ENCODE measurements at places on chromosomes 2 and 18.

GRCh38 chr2:160482673-160483072 is 10.9 kb downstream of the RBMS1 start:
- no peak for DNase-seq

GRCh38 chr18:42882122-42882521 is 233.4 kb downstream of the RIT2 start:
- DNase-seq, result no peak

DNA sequence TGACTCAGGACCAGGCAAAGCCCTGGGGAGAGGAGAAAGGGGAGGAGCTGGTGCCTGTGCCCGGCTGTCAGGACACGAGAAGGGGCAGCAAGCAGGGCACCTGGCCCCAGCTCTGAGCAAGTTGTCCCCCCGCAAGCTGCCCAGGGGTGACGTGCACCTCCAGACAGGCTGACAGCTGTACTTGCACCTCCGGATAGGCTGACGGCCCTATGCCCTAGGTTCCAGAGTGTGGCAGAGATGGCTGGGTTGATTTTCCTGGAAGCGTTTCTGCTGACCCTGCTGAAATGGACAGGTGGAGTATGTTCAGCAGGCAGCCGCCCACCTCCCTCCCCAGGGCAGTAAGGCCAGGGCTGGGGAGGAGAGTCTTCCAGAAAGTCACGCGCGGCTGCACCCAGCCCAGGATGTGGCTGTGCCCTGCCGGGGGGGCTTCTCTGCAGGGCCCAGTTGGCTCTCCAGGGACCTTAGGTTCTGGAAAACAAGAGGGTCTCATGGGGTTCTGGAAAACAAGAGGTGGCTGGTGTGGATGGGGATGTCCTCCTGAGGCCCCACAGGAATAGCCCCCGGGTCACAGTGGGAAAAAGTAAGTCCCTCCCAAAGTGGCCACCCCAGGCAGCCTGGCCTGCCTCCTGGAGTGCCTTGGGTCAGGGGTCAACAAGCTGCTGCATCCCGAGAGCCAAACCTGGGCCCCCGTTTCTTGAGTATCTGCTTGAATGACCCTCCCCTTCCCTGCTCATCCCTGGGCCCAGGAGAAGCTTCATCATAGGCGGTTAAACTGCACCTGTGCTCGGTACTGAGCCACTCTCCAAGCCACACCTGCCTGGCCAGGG is 71.4 kb upstream of the OTOS start:
- no peak for DNase-seq

DNA sequence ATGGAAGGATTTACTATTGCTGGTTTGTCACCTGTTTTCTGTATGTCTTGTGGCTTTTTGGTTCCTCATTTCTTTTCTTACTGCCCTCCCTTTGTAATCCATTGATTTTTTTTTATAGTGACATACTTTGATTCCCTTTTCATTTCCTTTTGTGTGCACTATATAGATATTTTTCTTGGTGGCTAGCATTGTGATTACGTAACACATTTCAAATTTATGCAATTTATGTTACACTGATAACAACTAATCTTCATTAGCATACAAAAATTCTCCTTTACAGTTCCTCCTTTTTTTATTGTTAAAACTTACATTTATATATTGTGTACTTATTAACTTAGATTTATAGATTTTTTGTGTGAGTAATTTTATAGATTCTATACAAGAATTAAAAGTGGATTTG is 80.6 kb downstream of the OTX1 start:
- no peak for DNase-seq

GRCh38 chr2:239910851-239911640 is 114.1 kb downstream of the NDUFA10 start:
- DNase-seq, result peak; percentile 4

DNA sequence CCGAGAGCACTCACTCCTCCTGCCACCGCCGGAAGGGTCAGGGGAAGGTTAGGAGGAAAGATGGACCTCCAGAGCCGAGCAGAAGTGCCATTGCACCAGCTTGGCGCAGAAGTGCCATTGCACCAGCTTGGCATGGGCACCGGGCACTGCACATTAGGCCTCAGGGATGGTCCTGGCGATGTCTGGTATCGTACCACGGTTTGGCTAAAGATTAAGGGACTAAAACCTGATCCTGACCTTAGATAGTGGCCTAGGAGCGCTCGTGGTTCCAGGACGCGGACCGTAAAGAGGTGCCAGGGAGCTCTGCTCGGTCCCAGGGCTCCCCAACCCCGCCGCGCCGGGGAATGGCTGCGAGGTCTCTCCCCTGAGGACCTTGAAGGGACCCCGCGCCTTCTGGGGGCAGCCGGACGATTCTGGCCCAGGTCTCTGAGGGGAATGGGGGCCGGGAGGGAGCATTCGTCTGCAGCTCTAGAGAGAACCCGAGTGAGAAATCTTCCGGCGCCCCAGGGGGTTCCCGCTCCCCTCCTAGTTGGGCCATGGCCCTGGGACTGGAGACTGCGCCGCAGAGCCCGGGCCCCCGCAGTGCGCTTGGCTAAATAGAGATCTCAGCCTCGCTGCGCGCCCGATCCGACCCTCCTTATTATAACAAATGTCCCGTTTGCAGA is 1.8 kb downstream of the PAX8 start:
- DNase-seq, result no peak

GRCh38 chr2:136117909-136118818 is at the start of gene CXCR4:
Gene CXCR4 (minus strand): TSS chr2:136118149. CDS start chr2:136118060, 89 bp downstream.
- no peak for DNase-seq

DNA sequence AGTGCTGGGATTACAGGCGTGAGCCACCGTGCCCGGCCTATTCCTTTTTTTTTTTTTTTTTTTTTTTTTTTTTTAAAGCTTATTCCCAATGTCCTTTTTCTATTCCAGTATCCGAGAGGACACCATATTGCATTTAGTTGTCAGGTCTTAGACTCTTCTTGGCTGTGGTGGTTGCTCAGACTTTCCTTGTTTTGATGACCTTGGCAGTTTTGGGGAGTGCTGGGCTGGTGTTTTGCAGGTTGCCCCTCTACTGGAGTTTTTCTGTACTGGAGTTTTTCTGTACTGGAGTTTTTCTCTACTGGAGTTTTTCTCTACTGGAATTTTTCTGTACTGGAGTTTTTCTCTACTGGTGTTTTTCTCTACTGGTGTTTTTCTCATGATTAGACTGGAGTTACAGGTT is 149.2 kb downstream of the TANC1 start:
- no peak for DNase-seq

DNA sequence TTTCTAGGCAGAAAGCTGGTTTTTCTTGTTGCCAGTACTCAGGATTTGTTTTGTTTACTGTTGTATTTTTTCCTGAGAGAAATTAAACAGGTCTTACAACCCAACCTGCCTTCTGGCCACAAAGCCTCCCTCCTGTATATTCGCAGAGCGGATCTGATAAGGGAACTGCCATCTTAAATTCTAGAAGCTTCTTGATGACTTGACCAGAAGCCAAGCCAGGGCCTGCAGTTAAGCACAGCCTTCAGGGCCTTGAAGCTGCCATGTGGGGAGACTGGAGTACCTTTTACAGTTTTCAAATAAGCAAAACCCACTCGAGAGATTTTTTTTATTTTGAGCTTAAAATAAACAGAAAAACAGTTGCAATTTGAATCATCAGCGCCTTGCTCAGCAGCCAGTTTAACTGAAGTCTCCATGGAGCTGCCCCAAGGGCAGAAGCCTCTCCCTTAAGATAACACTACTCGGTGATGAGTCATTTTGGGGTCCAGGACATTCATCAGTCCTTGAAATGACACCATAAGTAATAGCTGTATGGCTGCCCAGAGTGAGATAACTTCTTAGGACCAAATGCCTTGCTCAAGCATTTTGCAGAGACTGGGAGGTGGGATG is 51.5 kb upstream of the PHLPP1 start:
- DNase-seq, result peak; percentile 36

DNA sequence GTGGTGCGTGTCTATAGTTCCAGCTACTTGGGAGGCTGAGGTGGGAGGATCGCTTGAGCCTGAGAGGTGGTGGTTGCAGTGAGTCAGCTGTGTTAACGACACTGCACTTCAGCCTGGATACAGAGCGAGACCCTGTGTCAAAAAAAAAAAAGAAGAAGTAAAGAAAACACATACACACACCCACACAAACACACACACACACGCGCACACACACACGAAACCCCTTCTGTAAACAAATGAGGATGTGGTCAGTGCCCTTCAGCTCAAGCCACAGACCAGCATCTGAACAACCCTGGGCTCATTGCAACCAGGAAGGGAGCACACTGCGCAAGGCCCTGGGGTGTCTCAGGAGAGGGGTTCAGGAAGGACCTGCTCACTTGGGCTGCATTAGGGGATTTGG is 47.9 kb upstream of the KCNF1 start:
- no peak for DNase-seq

DNA sequence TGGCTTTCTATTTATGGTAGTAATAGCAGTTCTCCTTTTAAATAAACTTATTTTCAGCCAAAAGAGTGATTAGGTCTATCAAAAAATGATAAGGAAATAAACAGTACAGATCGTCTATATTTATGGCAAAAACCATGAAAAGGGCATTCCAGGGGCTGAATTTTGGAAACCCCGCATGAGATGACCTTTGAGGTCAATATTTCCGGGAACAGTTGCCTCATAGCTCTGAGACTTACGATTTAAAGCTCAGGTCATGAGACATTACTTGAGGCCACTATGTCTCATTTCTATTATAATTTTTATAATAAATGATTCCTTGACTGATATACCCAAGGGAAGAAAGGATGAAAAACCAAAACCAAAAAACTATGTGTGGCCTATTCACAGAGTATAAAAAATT is 101.1 kb downstream of the LDLRAD4 start:
- DNase-seq, result no peak

GRCh38 chr2:189318761-189319160 is 122.5 kb upstream of the WDR75 start:
- DNase-seq, result no peak

DNA sequence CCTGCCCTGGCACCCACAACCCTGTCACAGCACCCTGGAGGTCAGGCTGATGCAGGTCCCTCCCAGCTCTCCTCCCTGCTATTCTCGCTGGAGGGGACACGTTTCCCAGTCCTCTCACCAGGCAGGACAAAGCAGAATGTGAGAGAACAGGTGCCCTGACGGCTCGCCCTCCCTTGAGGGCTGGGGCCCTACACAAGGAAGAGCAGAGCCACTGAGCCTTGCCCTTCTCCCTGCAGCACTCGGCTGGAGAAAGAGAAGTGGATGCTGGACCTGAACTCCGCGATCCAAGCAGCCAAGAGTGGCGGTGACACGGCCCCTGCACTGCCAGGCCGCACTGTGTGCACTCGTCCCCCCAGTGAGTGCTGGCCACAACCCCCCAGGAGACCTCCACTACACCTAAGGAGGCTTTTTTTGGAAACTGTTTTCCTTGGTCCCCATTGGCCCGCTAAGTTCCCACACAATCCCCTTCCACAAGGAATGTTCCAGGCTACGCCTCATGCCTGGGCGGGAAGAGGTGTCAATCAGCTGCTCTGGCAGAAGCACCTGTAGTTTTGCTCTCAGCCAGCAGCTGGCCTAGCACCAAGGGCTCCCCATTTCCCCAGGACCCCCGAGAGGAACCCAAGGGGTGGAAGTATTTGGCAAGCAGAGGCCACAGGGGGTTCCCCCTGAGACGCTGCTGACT is 17.4 kb downstream of the STK25 start:
- DNase-seq, result no peak

DNA sequence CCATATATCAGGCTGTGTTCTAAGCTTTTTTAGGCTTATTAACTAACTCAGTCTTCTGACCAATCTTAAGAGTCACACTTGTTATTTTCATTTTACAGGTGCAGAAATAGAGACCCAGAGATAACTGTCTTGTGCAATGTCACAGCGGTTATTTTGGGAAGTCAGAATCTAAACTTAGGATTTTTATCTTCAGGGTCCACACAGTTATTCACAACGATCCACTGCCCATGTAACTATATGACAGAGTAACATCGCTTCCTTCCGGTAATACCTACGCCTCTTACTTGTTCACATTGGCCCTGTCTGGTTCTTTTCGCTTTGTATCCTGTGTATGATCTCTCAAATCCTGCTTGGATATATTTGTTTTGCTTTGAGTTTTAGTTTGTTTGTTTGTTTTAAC is 631.7 kb downstream of the LRP1B start:
- DNase-seq, result no peak

- DNase-seq, result no peak
Observed at GRCh38 chr2:190465060-190465459, 56.9 kb downstream of the MFSD6 start.

DNA sequence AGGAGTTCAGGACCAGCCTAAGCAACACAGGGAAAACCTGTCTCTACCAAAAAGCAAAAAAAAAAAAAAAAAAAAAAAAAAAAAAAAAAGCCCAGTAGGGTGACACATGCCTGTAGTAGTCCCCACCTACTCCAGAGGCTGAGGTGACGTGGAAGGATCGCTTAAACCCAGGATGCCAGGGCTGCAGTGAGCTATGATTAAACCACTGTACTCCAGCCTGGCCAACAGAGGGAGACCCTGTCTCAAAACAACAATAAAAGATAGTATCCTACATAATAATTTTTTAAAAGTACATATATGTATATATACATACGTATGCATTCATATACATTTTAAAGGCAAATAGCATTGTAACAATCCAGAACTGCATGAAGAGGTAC is 51.7 kb downstream of the SOS1 start:
- peak; percentile 82 for DNase-seq

GRCh38 chr2:133241224-133241571 is 327.1 kb downstream of the NCKAP5 start:
- no peak for DNase-seq

DNA sequence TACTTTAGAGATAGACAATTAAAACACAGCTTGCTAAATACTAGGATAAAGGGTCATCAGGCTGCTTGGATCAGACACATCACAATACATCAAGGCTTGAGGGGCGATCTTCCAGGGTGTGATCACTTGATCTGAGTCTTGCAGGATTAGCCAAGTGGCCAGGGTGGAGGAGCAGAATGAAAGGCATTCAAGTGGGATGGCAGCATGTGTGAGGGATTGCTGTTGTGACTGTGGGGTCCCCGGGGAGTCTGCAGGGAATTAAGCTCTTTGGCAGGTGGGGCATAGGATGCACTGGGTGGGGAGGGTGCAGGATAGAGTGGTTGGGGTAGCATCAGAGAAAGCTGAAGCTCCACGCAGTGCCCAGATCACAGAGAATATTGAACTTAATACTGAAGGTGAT is 58.0 kb upstream of the TMEM163 start:
- no peak for DNase-seq

GRCh38 chr2:100624536-100624935 is 61.7 kb downstream of the PDCL3 start:
- no peak for DNase-seq

DNA sequence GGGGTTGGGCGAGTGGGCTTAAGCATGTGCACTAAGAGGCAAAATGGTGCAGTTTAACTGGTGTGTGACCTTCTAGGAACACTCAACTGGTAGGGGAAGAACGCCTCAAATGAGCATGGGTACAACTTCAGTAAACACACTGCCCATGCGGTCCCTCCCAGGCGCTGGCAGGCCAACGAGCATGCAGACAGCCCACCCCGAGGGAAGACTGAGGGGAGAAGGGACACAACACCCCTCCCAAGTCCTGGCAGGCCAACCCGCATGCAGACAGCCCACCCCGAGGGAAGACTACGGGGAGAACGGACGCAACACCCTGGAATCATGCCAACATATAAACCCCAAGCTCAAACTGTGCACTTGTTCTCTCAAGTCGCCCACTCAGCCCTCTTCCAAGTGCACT is 456.0 kb downstream of the FBXO15 start:
- no peak for DNase-seq
